ENCODE measurements at places on chromosomes 5 and 9.

DNA sequence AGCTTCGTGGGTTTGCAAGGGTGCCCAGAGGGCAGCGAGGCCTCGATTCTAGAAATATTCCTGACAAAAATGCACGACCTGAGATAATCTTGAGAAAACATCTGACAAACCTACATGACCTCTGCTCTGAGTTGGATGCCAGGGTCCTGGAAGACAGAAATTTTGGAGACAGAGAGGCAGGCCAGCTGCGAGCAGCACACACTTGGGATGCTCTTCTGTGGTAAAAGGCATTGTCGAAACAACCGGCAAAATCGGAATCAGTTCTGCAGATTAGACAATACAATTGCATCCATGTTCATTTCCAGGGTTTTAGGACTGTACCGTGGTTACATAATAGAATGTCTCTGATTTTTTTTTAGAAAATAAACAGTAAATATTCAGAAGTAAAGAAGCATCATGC lies 74.2 kb downstream of the GADD45G start:
- DNase-seq = no peak

DNA sequence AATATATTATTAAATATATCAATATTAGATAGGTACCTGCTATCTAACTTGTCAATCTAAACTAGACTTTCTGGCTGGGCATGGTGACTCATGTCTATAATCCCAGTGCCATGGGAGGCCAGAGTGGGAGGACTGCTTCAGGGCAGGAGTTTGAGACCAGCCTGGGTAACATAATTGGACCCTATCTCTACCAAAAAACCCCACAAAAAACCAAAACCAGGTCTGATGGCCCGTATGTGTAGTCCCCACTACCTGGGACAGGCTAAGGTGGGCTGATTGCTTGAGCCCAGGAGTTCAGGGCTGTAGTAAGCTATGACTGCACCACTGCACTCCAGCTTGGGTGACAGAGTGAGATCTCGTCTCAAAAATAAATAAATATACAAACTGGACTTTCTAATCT lies 55.0 kb downstream of the PJA2 start:
- DNase-seq = no peak

- DNase-seq = no peak
Measured at GRCh38 chr9:128718047-128718446, 5.9 kb downstream of the ZDHHC12 start.

DNA sequence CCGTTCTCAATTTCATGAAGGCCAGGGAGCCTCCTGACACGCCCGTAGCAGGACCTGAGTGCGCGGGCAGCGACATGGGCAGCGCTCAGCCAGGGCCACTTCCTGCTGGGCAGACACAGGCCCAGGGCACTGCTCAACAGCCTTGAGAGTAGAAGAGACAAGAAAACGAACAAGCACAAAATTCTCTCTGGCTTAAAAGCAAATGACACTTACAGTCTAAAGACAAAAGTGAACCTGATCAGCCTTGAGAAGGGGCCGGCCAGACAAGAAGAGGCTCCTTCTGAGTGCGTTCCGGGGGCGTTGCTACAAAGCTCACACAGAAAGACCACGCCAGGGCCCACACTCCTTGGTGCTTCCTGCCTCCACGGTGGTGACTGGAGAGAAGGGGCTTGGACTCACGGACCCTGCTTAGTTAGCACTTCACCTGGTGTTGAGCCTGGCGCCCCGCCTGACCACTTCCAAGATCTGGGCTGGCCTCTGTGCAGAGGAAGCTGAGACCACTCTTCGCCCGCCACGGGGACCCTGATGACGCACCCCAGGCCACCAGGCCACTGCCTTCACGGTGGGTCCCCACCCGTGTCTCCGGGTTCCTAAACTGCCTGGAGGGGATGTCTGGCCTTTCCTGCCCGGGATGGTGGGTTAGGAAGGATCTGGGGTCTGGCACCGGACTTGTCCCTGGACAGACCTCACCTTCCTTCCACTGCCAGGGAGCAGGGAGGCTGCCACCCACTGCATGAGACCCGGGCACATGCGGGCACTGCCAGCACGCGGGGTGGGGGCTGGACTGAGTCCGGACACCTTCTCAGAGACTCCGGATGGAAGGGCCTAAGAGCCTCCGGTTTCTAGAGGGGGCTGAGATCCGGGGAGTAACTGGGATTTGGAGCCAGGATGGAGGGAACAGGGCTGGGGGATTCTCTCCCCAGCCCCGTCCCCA lies 1.3 kb downstream of the SLC12A7 start:
- no peak for DNase-seq

DNA sequence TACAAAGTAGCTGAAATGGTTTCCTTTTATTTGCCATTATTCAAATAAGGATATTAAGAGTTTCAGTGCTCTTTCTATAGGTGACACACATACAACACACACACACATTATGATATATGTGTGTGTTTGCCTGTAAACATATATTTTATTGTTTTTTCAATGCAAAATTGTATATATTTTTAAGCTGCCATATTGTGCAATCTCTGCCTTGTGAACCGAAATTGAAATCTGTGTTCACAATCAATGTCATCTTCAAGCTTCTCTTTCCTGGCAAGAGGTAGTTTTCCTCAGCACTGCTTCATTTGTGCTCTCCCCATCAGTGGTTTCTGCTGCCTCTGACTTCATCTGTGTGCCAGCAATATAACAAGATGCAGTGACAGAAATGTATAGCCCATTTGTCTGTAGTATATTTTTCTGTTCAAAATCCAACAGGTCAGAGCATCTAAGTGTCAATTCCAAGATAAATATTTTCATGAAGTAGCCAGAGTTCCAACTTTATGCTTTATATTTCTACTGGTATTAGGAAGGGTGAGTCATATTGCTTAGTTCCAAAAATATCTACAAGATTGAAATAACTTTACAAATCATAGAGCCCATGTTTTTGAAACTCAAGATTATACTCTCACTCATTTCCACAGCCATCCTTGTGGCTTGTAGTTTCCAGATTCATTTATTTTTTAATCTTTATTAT lies 1704.8 kb upstream of the CDH9 start:
- no peak for DNase-seq

DNA sequence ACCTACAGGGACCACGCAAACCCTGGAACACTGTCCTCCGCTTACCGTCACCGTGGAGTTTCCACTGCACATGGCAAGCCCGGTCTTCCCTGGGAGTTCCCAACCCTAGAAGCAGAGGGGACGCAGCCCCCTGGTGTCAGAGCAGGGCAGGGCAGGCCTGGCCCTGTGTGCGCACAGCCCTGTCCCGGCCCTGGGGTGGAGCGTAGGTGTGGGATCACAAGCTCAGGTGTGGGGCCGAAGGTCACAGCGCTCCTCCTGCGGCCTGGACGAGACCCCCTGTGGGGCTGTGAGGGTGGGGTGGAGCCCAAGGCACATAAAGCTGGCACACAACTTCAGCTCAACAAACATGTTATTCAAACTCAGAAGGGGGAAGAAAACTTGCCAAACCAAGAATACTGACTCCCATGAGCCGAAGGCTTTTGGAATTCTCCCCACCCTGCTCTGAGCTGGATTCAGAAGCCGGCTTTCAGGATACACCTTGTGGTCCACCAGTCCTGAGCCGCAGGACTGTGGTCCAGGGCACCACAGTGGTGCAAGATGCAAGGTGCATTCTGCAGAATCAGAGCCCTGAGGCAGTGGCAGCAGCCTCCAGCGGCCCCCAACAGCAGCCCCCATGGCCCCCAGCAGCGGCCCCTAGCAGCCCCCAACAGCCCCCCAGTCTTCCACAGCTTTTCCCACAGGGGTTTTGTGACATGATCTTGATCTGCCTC lies 11.8 kb upstream of the EXOC3 start:
- DNase-seq = peak; percentile 84

DNA sequence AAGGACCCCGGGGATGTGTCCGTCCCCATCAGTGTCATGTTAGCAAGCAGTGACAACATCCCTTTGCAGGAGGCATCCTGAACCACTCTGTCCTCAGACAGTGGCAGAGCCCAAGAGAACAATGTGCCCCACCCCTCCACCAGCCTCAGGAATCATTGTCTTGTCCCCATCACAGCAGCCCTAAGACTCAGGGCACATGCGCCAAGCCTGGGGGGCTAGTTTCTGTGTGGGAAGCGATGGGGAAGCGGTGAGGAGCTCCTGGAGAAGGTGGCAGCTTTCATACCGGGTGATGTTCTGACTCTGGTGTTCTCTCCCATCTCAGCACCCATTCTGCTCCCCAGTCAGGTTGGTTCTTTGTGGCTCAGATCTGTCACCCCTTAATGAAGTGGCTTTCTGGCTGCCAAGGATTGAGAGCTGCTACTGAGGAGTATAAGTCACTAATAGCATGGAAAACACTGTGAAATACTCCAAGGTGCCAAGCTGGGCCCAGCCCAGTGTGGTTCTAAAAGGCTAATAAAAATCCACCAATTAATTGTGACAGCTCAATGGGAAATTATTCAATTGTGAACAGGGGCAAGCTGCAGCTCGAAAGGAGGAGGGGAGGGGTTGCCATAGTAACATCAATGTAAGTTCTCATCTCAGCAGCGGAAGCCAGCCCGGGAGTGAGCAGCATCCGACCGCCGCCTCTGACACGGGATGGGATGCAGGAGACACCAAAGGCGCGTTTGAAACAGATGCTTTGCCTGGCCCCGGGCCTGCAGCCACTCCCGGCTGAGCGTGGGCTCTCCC lies 4.7 kb downstream of the QRFP start:
- no peak for DNase-seq

DNA sequence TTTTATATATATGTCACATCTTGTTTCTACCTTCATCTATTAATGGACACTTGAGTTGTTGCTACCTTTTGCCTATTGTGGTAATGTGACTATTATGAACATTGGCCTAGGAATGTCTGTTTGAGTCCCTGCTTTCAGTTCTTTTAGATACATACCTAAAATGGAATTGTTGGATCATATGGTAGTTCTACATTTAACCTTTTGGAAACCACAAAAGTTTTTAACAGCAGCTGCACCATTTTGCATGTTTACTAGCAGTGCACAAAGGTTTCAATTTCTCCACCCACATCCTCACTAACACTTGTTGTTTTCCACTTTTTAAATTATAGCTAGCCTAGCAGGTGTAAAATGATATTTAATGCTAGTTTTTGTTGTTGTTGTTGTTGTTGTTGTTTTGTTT lies 88.4 kb downstream of the GALNT10 start:
- DNase-seq = no peak

DNA sequence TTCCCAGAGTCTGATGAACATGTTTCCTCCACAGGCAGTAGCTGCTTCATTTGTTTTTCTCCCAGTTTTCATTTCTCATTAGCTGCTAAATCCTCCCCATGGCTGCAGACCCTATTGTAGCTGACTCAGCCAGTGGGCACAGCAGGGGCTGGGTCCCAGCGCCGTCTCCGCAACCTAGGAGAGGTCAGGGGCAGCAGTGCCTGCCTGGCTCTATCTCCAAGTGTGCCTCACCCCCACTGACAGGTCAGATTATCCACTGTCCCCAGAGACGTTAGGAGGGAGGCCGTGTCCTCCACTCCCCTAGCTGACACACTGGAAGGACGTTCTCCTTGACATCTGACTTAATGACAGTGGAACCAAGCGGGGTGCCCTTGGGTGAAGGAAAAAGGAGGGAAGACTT lies 31.1 kb downstream of the KCNIP1 start:
- no peak for DNase-seq

DNA sequence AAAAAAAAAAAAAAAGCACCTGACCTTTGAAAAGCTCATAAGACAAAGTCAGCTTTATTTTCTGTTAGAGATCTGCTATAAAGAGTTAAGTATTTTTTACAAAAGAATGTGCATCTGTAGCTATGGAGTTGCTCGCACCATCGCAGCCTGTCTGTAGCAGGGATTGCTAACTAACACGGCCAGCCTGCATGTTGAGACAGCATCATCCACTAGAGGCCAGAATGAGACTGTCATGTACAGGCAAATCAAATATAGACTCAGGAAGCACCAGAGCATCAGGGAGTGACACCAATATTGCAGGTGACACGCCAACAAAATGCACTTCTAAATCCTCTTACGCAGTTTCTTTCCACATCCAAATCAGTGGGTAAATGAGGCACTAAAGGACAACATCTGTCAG lies 136.3 kb upstream of the RASEF start:
- peak; percentile 63 for DNase-seq

DNA sequence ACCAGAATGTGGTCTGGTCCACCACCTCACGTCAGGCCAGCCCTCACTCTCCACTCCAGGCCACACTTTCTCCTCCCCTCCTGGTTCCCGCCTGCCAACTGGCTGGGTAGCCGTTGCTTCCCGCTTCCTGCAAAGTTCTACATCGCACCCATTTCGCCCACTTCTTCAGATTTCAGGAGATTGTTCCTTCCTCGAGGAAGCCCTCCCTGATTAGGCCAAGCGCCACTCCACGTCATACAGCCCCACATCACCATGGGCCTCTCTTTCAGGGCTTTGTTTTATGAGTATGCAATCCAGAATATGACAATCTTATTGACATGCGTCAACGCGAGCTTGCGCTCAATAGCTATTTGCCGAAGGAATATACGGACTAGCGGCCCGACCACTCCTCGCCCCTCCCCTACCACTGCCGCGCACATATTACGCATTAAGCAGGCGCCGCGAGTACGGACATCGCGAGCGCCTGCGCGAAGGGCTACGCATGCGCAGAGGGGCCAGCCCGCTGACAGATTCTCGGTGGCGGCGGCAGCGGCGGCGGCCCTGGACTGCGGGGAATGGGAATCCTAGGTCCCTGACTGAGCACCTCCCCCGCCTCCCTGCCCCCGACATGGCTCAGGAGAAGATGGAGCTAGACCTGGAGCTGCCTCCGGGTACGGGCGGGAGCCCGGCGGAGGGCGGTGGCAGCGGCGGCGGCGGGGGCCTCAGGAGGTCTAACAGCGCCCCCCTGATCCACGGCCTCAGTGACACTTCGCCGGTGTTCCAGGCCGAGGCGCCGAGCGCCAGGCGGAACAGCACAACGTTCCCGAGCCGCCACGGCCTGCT lies 74.7 kb downstream of the PIP5K1B start:
- DNase-seq = peak; percentile 98

DNA sequence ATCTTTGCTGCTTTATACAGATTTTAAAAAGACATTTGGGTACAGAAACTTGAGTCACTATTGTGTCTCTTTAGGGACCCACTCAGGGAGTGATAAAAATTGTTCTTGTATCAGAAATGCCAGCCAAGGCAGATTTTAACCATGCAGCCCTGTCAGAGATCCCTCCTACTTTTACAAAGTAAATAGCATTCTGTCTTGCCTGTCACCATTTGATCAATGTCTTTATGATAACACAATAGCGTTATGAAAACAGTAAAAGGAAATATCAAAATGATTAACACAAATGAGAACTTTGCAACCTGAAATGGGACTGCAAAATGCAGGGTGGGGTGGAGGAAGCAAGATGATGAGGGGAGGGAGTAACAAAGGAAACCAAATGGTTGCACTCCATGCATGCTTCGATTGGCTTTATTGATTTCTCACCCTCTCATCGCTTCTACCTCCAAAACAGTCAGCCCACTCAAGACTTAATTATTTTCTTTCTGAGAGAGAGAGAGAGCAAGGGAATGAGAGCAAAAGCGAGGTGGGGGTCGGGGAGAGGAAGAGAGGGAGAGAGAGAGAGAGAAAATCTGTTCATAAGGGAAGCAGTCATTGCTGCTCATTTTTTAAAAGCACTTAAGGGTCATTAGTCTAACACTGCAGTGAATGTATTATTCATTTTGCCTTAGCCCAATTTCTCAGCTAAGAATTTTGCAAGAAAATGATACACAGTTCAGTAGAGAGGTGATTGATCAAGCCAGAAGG lies 576.5 kb downstream of the CSNK1G3 start:
- peak; percentile 45 for DNase-seq

- no peak for DNase-seq
Measured at GRCh38 chr5:87389296-87390034, 23.3 kb downstream of the CCNH start.

- no peak for DNase-seq
Measured at GRCh38 chr5:10725636-10726035, 35.4 kb downstream of the DAP start.

GRCh38 chr5:148791334-148791667 lies 35.1 kb upstream of the ADRB2 start:
- no peak for DNase-seq
